Suprapubic skin (tissue), 4 donors: ENCODE measurements at places on chromosomes 6 and 20. TPM values are rescaled to one million over a fixed set of nuclear protein-coding genes. Genes with fewer than 3 reads are reported as not detected.

- no peak for DNase-seq
Measured at GRCh38 chr6:55250400-55250799, 76.1 kb downstream of the HCRTR2 start.

DNA sequence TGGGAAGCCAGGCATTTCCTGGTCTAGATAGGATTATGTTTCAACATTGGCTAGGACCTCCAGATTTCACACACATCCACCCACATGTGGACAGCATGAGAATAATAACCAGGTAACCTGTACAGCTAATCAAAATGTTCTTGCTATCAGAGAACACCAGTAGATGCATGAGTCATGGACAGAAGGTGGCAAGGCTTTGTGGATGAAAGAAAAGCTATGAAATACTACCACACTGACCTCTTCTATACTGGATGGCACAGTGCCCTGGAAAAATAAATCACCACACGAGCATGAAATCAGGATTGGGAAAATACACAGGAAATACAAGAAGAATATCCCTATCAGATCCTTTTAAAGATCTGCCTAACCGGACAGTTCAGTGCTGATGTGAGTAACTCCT, 113.0 kb downstream of the GMDS start:
- no peak for DNase-seq

Gene HS3ST5
- total RNA-seq, result not detected

GRCh38 chr6:148954934-148955333, 208.1 kb downstream of the UST start:
- DNase-seq, result no peak

Gene MICAL1
- 31.3 TPM for total RNA-seq

GRCh38 chr6:44192428-44193041, 24.2 kb upstream of the MYMX start:
- no peak for DNase-seq

Gene NT5E
- total RNA-seq, result 8.7 TPM

Gene PAX1
- not detected for total RNA-seq

DNA sequence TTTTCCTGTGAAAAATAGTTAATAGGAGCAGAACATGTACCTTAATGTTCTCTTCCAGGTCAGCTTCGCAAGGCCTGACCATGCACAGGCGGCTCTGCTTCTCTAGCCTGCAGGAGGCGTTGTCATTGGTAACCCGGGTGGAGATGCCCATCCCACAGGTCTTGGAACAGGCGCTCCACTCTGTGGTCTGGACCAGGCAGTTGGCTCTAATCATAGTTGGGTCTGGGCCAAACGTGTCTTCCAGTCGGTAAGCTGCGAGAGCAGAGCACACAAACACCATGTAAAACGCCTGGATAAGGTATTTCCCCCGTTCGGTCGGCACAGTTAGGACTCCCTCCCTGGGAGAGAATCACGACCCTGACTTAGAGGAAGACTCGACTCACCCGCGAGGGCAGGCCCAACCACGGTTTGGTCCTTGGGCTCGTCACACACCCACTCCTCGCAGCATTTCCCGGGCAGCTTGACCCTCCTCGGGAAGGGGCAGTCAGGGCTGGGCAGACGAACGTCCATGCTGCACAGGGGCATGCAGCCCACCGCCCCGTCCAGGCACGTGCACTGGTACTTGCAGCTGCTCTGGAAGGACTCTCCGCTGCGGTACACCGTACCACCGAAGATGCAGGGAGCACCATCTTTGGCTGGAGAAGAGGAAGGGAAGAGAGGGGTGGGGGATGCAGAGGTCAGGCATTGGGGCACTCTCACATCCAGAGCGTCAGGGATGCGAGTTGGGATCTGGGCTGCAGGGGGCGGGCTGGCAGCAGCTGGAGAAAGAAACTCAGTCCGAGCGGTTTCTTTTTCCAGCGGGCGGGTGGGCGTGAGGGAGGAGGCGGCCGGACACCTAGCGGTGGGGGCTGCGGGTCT, 1.0 kb downstream of the CCN2 start:
- peak; percentile 87 for DNase-seq
